IPS DF 19.7 (cell line): ENCODE measurements at places on chromosomes 7 and 10.

DNA sequence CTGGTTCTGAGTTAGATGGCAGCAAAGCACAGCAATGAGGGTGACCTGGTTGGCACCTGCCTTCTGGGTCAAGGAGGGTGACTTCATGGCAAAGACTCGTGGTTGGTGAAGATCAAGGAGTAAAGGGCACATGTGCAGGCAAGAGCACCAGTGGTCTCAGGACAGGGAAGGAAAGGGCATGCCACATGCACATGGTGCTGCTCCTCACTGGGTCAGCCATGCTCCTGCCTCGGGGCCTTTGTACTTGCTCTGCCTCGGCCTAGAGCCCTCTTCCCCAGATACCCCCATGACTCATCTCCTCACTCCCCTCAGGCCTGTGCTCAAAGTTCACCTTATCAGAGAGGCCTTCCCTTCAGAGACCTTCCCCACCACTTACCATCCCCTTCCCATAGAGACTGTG lies 106.7 kb upstream of the KDM7A start:
- DNase-seq, result no peak

GRCh38 chr10:78865931-78866717 lies 202.6 kb upstream of the ZMIZ1 start:
- no peak for DNase-seq

DNA sequence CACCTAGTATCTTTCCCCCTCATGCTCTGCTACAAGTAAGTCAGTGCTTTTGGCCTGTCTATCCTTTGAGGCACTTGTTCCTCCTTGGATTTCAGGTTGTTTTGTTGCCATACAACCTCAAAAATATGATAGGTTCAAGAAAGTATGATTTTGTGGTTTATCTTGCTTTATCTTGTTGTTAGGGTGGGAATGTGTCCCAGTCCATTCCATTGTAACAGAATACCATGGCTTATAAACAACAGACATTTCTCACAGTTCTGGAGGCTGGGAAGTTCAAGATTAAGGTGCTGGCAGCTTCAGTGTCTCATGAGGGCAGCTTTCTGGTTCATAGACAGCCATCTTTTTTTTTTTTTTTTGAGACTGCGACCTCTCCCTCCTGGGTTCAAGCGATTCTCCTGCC lies 72.1 kb downstream of the TMEM270 start:
- no peak for DNase-seq

DNA sequence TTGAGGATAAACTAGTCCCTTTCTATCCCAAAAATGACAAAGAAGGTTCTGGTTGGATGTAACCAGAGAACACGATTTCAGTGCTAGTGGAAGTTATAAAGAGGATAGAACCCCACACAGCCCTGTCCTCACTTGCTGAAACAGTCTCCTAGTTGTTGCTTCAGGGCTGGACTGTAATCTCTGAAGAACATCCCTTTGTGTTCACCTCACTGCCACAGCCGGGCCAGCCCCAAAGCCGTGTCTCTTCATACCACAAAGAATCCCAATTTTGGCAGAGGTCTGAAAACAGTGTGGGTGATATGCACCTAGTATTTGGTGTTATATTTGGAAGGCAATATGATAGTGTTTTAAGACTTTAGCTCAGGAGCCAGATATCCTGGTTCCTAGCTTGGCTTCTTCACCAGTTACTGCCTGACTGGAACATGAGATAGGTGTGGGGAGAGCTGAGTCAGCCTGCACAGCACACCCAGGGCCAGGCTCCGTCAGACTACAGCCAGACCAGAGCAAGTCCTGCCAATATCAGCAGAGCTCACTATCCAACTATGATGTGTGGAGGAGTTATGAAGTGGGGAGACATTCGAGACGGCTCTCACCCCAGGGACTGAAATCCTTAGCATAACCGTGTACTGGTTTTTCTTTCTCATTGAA lies 21.2 kb downstream of the CYP3A4 start:
- DNase-seq, result no peak

DNA sequence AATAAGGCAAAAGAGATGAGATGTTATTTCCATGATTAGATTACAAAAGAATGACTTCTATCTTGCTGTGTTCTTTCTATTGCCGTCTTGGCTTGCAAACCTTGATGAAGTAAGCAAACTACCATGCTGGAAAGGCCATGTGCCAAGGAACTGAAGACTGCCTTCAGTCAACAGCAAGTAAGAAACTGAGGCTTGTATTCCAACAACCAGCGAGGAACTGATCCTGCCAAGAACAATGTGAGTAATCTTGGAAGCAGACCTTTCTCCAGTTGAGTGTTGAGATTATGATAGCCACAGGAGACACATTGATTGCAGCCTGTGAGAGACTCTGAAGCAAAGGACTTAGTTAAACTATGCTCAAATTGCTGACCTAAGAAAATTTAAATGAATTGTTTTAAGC lies 164.6 kb upstream of the GRM3 start:
- no peak for DNase-seq

DNA sequence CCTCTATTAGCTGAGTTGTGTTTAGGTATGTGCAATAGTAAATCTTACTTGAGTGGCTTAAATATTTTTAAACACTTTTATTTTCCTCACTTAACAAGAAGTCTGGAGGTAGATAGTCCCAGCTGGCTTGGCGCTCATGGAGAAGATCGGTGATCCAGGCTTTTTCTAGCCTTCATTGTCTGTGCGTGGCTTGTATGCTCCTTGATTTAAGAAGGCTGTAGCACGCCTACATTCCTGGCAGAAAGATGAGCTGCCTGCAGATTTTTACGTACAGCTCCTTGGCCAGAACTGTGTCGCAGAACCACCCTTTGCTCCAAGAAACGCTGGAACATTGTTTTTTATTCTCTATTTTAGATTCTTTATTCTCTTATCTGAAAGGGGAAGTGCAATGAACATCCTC lies 284.1 kb downstream of the KIF20B start:
- DNase-seq, result no peak

DNA sequence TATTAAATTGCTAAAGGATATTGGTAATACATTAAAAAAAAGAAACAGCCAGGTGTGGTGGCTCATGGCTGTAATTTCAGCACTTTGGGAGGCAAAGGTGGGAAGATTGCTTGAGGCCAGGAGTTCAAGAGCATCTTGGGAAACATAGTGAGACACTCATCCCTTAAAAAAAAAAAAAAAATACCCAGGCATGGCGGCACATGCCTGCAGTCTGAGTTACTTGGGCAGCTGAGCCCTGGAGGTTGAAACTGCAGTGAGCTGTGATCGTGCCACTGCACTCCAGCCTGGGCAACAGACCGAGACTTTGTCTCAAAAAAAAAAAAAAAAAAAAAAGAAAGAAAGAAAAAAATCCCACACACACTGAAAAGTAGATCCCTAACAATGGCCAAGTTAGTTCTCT lies 59.7 kb downstream of the MACC1 start:
- no peak for DNase-seq

GRCh38 chr7:120502132-120502531 lies 229.2 kb downstream of the KCND2 start:
- peak; percentile 33 for DNase-seq

GRCh38 chr10:311901-312665 lies 176.8 kb downstream of the ZMYND11 start:
- DNase-seq, result no peak

- DNase-seq, result no peak
Observed at GRCh38 chr10:33352175-33352574, 17.7 kb upstream of the NRP1 start.

- DNase-seq, result no peak
Observed at GRCh38 chr7:158017111-158018097, 570.2 kb downstream of the PTPRN2 start.
